ENCODE measurements at places on chromosomes 2 and 18.

GRCh38 chr18:49214058-49214457 lies 246.4 kb downstream of the DYM start:
- no peak for DNase-seq

DNA sequence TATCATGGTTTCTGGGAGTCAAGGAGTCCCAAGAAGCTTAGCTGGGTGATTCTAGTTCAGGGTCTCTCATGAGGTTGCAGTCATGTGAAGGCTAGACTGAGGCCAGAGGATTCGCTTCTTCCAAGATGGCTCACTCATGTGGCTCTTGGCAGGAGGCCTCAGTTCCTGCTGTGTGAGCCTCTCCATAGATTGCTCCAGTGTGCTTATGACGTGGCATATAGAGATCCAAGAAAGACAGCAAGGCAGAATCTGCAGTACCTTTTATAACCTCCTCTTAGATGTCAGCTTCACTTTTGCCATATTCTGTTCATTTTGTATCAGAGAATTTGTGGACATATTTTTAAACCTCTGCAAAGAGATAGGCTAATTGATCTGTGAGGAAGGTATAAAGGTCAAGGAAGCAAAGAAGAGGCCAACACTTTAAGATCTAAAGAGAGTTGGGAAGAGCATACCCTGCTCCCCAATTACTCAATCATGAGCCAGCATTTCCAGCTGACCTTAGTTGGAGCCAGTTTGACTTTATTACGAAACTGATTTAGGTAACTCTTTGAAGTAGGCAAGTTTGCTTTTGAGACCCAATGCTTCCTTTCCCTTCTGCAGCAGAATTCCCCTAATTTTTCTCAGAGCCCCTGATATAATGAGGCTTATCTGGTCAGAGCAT lies 134.7 kb downstream of the EML6 start:
- no peak for DNase-seq

- DNase-seq, result no peak
Observed at GRCh38 chr2:27376866-27377617, 3.5 kb downstream of the ZNF513 start.

DNA sequence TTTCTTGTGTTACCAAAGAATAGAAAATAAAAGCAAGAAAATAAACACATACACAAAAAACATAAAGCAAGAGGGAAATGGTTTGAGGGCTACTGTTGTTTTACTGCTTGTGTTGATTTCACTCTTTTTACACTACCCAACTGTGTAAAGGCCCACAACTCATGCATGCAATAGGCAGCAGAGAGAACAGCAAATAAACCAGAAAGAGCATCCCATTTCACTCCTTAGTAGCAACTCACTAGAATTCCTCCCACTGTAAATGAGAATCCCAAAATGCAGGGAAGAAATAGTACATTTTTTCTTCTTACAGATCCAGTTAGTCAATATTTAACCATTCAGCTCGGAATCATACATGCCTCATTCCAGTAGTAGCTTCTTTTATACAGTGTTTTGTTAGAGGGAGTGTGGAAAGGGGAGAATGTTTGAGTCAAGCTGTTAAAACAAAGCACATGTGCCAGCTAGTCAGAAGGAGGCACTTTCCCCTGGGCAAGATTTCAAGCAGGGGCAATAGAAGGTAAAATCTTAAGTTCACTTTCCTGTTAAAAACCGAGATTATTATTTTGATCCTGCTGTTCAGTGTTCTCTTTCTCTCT lies 147.2 kb upstream of the FAM98A start:
- no peak for DNase-seq

DNA sequence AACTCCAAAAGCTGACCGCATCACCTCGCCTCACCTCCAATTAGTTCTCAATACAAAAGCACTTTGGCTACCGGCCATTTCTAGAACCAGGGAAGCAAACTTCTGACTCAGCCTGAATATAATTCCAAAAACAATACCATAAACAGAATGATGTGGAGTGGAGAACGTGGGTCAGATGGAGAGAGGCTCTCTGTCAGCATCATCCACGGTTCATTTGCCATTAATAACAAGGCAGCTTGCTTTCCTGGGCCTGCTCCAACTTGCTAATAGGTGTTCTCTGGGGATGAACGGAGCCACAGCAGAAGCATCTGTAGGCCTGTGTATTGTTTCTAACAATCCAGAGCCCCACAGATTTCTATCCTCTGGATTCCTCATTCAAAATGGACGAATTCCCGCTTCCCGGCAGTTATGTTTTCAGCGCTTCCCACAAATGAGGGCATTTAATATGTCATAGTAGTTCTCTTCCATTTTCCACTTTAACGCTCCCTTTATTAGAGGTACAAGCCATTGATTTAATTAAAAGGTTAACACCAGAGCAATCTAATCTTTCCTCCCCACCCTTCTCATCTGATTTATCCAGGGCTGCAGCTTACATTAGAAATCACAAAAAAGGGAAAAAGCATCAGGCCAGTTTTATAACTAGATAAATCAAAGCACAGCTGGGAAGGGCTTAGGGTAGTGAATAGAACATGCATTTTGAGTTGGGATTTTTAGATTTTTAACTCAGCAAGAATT lies 23.2 kb upstream of the CNTNAP5 start:
- no peak for DNase-seq

DNA sequence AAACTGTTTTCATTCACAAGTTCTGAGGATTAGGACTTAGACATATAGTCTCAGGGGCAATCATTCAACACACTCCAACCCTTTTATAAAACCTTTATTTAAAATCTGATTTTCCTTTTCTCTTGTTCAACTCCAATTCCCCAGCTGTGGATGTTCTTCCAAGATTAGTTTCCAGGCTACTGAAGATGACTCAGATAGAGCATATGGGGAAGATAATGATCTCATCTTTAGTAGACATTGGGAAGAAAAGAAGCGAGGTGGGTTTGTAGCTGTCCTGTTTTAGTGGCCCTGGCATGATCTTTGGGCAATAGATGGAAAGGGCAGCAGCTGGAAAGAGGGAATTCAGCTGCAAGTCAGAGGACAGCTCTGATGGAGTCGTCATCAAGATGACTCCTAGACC lies 247.7 kb upstream of the CCDC68 start:
- no peak for DNase-seq
